Fibroblast of villous mesenchyme (primary cell): ENCODE measurements at places on chromosomes 5 and 9. TPM values are rescaled to one million over a fixed set of nuclear protein-coding genes. Genes with fewer than 3 reads are reported as not detected.

Gene PHF24
- total RNA-seq, result not detected in 2 replicates

Gene BAAT
- under 0.01 TPM in 1 of 2 replicates, not detected in the other for total RNA-seq

Gene PCDHA3
- under 0.01 and 0.32 TPM in 2 replicates for total RNA-seq

Gene ZNG1F
- 6.5 and 7.1 TPM in 2 replicates for total RNA-seq

Gene GLDC
- total RNA-seq, result 0.32 and 0.43 TPM in 2 replicates

Gene C1QTNF2
- 0.43 and 0.64 TPM in 2 replicates for total RNA-seq

Gene TMEM38B
- total RNA-seq, result 11.0 and 20.7 TPM in 2 replicates

Gene SLC46A2
- total RNA-seq, result not detected in 2 replicates

Gene SHC3
- 7.4 and 11.7 TPM in 2 replicates for total RNA-seq

Gene PCDHA9
- under 0.01 TPM in 2 replicates for total RNA-seq

Gene KDM3B
- 45.1 and 51.4 TPM in 2 replicates for total RNA-seq

Gene NFIB
- total RNA-seq, result 5.8 and 12.1 TPM in 2 replicates

Gene SKP2
- 36.7 and 142 TPM in 2 replicates for total RNA-seq

Gene PPP2CA
- total RNA-seq, result 41.9 and 60.9 TPM in 2 replicates

Gene PTGES
- total RNA-seq, result 8.7 and 16.0 TPM in 2 replicates

Gene SPEF2
- 3.5 and 4.3 TPM in 2 replicates for total RNA-seq

Gene FBN2
- 81.6 and 137 TPM in 2 replicates for total RNA-seq

Gene SVEP1
- total RNA-seq, result 39.6 and 81.2 TPM in 2 replicates
